ENCODE measurements at places on chromosomes 4 and X. TPM values are rescaled to one million over a fixed set of nuclear protein-coding genes. Genes with fewer than 3 reads are reported as not detected.

FSTL5 gene
- total RNA-seq = not detected

INTU gene
- total RNA-seq = 9.5 TPM

MAP3K15 gene
- under 0.01 TPM for total RNA-seq

LONRF3 gene
- total RNA-seq = 0.33 TPM

TMEM175 gene
- total RNA-seq = 16.3 TPM

CPZ gene
- total RNA-seq = 20.8 TPM

SUPT20HL2 gene
- total RNA-seq = not detected

RAB39B gene
- 3.0 TPM for total RNA-seq

Data from fibroblast of lung (primary cell).